AG09309 (cell line): ENCODE measurements at places on chromosomes 1 and 21.

GRCh38 chr1:24558902-24559791 is 3.3 kb downstream of the NCMAP start:
- DNase-seq: peak; percentile 23

DNA sequence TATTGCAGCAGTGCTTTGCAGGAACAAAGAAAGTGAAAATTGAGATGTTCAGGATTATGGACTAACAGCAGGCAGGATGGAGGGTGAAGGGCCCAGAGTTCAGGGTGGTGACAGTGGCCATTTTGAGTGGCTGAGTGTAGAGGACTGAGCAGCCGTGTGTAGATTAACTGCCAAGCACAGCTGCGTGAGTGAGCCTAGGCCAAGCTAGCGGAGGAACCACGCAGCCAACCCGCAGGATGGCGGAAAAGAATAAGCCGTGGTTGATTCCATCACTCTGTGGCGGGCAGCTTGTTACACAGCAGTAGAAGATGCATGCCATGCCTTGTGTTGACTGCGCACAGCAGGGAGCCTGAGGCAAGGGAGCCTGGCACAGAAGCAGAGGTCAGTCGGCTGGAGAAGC is 102.5 kb upstream of the KIF26B start:
- DNase-seq: no peak

DNA sequence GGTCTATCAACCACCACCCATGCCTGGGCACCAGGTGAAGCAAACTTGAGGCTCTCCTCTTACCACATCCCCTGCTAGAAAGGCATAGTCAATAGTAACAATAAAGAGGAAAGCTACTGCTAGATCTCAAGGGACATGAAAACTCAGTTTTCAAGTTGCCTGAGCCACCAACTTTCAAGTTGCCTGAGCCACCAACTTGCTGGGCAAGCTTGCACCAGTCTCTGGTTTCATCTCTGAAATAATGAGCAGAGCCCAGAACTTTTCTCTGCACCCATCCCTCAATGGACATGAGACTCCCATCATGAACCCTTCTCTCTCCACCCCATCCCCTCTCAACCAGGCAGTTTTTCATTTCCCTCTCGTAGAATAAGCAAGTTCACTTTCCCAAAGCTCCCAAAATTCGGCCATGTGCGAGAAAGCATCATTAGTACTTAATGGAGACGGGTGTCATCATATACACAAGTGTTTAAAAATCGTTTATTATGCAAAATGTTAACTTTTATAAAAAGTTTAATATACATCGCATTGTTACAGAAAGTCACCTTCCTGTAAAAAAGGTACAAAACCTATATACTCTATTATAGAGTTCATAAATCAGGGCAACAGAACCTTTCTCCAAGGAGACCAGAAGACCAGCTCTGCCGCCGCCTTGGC is 1.7 kb downstream of the ID3 start:
- no peak for DNase-seq

GRCh38 chr1:6852136-6852890 is 67.1 kb downstream of the CAMTA1 start:
- no peak for DNase-seq

DNA sequence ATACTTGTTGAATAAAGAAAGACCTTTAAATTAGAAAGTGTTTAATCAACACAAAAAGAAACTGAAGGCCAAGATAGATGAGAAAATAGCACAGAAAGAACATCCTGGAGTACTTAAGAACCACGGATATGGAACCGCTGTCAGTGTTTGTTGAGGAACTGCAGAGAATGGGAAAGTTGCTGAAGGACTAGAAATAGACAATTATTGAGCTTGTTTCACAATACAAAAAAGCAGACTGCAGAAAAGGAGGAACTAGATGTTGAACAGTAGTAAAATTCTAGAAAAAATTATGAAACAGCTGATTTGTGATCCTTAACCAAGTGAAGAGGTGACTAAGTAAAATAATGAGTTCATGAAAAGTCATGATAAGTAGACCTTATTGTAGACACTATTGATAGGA is 29.7 kb downstream of the MYSM1 start:
- DNase-seq: no peak

DNA sequence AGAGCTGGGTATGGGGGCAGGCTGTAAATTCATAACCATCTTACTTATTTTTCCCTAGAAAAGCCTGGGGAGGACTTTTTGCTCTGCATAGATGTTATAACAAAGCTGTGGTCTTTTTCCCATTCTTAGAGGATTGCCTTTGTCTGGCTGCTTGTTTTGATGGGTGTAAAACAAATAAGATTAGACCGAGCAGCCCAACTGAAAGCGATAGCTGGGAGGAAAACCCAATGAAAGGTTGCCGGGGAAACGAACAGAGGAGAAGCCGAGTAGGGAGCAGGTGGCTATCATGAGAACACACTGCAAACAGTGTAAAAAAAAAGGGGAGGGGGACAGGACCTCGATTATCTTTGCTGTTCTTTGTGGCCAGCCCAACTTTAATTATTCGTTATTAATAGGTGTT is 1.9 kb downstream of the ELAVL4 start:
- DNase-seq: no peak

DNA sequence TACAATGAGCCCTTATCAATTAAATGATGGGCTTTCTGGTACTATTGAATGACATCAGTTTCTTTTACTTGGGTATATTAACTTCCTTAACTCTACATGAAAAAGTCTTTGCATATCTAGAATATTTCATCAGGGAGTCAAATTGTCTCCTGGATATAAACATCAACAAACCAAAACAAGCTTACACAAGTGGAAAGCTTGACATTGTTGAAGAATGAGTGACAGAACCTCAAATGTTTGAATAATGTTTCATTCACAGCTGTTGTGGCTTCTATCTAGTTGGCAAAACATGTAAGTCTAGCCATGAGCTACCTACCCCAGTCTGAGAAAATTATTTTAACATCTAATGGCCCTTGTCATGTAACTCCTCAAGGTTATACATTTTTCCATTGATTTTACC is 604.8 kb upstream of the ADAMTS5 start:
- peak; percentile 29 for DNase-seq

- no peak for DNase-seq
Measured at GRCh38 chr1:213186168-213186567, 135.1 kb downstream of the RPS6KC1 start.

DNA sequence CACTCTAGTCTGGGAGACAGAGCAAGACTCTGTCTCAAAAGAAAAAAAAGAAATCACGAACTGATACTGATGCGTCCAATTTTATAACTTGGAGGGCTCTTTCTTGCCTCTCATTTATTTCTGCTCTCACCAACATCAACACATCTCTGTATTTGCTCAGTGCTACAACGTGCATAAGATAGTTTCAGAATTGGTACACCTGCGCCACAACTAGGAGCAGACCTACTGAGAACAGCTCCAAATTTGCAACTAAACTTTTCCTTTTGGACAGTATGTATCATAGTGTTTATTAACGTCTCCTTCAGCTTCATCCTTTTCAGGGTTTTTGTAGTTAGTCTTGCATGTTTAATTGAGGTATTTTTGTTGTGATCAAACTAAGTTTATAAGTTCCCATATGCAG is 27.7 kb downstream of the TRAPPC10 start:
- DNase-seq: no peak

- no peak for DNase-seq
Measured at GRCh38 chr21:30257773-30258172, 25.0 kb downstream of the KRTAP24-1 start.

GRCh38 chr21:43369124-43369523 is 57.8 kb downstream of the SIK1 start:
- DNase-seq: no peak

GRCh38 chr1:95627244-95627643 is 393.2 kb downstream of the RWDD3 start:
- no peak for DNase-seq

- no peak for DNase-seq
Measured at GRCh38 chr1:41718497-41718896, 200.2 kb downstream of the HIVEP3 start.

DNA sequence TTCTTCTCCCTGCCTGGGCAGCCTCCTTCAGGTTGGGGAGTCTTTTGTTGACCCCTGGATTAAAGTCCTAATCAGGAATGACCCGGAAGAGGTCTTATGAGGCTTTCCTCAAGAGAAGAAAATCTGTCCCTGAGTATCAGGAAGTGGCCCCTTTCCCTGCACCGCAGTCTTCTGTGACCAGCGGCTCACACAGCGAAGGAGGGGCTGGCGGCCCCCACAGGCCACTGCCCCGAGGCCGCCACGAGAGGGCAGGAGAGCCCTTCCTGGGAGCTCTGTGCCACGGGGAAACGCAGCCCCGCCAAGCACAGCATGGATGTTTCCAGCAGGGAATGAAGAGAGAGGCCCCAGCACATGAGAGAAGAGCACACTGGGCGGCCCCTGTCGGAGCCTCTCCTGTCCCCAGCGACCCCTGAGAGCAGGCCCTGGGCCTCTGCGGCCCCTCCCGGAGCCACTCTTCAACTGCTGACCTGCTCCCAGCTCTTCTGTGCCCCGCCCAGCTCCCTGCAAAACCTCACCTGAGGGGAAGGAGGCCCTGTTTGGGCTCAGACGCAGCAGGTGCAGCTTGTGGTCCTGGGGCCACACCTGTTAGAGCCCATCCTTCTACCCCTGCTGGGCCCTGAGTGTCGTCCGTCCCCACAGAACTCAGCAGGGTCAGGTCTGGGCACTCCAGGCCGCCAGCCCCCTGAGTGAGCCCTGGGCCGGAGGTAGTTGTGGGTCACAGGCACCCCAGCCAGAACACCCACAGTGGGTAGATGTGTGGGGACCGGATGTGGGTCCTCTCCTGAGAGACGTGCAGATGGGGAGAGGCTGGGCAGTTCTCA is 4.9 kb upstream of the POFUT2 start:
- no peak for DNase-seq

DNA sequence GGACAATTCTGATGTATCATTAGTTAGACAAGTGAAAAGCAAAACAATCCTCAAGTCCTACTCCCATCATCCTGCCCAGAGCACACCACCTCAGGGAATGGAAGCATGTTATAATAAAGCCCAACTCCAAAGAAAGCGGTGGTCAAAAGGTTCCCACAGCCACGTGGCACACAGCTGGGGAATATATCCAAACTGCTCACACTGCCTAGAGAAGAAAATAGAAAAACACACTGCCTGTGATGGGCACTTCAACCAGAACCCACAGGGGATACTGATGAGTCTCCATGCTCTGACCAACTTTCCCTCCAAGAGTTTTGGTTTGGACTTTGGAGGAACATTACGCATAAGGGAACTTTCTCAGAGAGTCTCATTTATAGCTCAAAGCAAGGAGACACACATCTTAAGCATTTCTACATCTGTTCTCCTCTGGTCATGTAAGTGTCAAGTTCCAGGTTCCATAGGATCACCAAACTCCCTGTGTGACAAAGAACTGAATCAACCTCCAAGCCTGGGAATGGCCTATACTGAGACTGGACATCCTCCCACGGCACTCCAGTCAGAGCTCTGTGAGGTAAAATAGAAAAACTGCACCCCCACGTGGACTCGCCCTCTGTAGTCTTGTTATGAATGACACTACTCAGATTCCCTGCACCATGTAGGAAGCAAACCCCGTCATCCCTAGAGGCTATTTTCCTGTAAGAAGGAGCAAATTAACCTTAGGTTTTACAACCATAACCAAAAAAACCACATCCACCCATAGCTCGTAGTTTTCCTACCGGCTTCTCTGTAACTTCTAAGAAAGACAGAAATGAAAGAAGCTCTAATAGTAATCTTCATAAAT is 12.2 kb downstream of the DSTYK start:
- peak; percentile 51 for DNase-seq
